ENCODE measurements at places on chromosomes 2 and 18.

DNA sequence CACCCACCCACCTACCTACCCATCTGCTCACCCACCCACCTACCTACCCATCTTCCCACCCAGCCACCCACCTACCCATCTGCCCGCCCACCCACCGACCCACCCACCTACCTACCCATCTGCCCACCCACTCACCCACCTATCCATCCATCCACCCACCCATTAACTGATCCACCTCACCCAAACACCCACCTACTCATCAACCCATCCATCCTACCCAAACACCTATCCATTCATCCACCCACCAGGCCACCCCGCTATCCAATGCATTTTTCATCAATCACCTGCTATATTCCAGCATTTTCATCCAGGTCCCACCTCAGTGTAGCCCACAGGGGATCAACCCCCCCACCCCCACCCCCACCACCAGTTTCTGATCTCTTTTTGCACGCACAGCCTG is 121.8 kb downstream of the GLI2 start:
- DNase-seq, result no peak

DNA sequence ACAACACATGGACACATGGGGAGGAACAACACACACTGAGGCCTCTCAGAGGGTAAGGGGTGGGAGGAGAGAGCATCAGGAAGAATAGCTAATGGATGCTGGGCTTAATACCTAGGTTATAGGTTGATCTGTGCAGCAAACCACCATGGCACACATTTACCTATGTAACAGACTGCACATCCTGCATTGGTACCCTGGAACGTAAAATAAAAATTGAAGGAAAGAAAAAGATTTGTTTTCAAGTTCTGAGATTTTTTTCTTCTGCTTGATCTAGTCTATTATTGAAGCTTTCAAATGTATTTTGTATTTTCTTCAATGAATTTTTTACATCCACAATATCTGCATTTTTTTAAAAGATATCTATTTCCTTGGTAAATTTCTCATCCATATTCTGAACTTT is 59.3 kb upstream of the SLC4A10 start:
- no peak for DNase-seq

DNA sequence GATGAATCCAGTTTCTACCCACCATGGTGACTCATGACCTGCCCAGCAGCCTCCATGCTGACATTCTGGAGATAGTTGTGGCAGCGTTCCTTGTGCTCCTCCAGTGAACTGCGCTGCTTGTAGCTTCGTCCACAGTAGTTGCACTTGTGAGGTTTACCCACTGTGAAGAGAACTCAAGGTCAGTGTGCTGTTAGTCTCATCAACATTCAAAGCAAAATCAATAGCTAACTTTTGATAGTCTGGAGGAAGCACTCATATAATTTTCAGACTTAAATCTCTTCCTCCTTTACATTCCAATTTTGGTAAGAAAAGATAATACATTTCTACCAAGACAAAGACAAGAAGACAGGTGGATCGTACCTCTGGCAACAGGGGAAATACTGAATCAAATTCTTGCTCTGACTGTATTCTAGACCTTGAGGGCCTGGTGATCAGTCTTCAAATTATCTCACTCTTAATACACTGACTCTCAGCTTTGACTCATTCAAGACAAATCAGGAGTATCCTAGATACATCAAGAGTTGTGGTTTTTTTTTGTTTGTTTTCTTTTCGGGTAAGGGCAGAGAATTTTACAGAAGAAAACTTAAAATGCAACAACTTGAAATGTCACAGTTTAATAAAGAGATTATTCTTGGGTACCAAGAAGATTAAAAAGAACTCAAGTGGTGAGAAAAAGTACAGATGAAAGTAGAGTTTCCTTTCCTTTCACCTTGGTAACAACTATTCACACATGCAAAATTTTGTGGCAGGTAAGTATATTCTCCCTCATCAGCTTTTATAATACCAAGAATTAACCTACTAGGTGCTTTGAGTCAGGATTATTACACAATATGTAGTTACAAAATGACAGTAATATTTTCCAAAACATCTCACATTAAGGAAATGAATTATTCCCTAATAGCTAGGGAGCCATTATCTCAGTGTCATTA is 129.2 kb downstream of the IKZF2 start:
- no peak for DNase-seq

GRCh38 chr18:48922801-48923730 is 27.7 kb downstream of the SMAD7 start:
- DNase-seq, result no peak
